Smooth muscle cell of trachea (primary cell): ENCODE measurements at places on chromosomes 3 and 15. TPM values are rescaled to one million over a fixed set of nuclear protein-coding genes. Genes with fewer than 3 reads are reported as not detected.

DISP2 gene
- total RNA-seq = under 0.01 and 2.2 TPM in 2 replicates

MCCC1 gene
- total RNA-seq = 30.9 and 36.2 TPM in 2 replicates

CEMIP gene
- total RNA-seq = 111 and 613 TPM in 2 replicates

FAM107A gene
- total RNA-seq = under 0.01 and 0.15 TPM in 2 replicates

FBXO40 gene
- under 0.01 TPM in 1 of 2 replicates, not detected in the other for total RNA-seq

ZNF445 gene
- total RNA-seq = 9.9 and 10.5 TPM in 2 replicates

KLF15 gene
- total RNA-seq = 3.2 and 4.1 TPM in 2 replicates

ATP13A5 gene
- total RNA-seq = not detected in 2 replicates

RTP3 gene
- not detected in 2 replicates for total RNA-seq

RAB43 gene
- 13.4 and 28.0 TPM in 2 replicates for total RNA-seq

FRMD5 gene
- 7.0 and 7.1 TPM in 2 replicates for total RNA-seq

DUOX1 gene
- under 0.01 and 0.99 TPM in 2 replicates for total RNA-seq

COX5A gene
- total RNA-seq = 28.6 and 59.9 TPM in 2 replicates

CRABP1 gene
- not detected in 2 replicates for total RNA-seq

CKMT1A gene
- total RNA-seq = not detected in 2 replicates

GPD1L gene
- 8.1 and 8.4 TPM in 2 replicates for total RNA-seq

FBXL22 gene
- total RNA-seq = 0.15 and 0.17 TPM in 2 replicates

AADACL2 gene
- total RNA-seq = not detected in 2 replicates

CPNE9 gene
- total RNA-seq = not detected in 2 replicates

SAMMSON gene
- not detected in 2 replicates for total RNA-seq

NOX5 gene
- 0.58 and 0.83 TPM in 2 replicates for total RNA-seq

INSYN1 gene
- total RNA-seq = 0.73 and 1.5 TPM in 2 replicates

EFCC1 gene
- total RNA-seq = not detected in 2 replicates

DPPA4 gene
- not detected in 2 replicates for total RNA-seq

HAPLN3 gene
- total RNA-seq = 0.87 and 5.3 TPM in 2 replicates

TEX55 gene
- total RNA-seq = not detected in 2 replicates

PRTG gene
- 1.6 and 1.7 TPM in 2 replicates for total RNA-seq

SLC28A1 gene
- not detected in 2 replicates for total RNA-seq

TUSC7 gene
- under 0.01 TPM in 1 of 2 replicates, not detected in the other for total RNA-seq

ANP32A gene
- 50.8 and 56.4 TPM in 2 replicates for total RNA-seq

SCAANT1 gene
- total RNA-seq = not detected in 2 replicates

RHCG gene
- total RNA-seq = not detected in 2 replicates

SHC4 gene
- 2.0 and 3.0 TPM in 2 replicates for total RNA-seq

GABRG3 gene
- not detected in 2 replicates for total RNA-seq

UNC13C gene
- total RNA-seq = not detected in 2 replicates

ADAMTS17 gene
- total RNA-seq = 0.15 and 0.17 TPM in 2 replicates

SPINK8 gene
- total RNA-seq = not detected in 2 replicates

GABRA5 gene
- not detected in 2 replicates for total RNA-seq
